Right renal cortex interstitium (tissue), 3 donors: ENCODE measurements at places on chromosomes 6 and 20. TPM values are rescaled to one million over a fixed set of nuclear protein-coding genes. Genes with fewer than 3 reads are reported as not detected.

DNA sequence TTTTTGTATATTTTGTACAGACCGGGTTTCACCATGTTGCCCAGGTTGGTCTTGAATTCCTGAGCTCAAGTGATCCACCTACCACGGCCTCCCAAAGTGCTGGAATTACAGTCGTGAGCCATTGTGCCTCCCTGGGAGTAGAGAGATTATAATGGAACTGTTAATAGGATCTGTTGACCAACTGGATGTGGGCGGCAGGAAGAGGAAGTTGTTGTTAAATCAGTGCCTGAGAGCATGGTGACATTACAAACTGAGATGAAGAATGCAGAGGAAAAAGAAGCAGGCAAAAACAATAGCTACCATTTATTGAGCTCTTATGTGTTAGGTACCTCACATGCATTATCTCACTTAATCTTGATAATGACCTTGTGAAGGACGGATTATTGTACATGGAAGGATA lies 9.2 kb upstream of the L3MBTL3 start:
- DNase-seq, result no peak

DNA sequence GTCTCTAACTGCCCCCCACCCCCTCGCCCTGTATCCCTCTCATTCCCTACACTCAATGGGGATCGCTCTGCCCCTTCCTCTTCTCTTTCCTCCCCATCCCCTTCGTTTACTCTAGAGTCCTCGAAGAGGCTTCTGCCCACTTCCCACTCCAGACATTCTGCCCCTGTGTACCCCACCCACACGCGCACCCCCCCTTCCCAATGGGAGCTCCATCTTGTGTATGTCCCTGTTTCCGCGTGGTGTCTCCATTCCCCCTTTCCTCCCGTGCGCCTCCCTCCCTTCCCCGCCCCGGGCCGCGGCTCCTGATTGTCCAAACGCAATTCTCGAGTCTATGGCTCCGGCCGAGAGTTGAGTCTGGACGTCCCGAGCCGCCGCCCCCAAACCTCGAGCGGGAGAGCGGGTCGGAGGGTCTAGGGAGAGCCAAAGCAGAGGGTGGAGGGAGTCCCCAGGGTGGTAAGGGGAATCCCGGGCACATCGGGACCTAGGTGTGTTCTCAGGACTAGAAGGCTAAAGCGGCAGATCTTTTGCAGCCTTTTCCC lies 679 bp upstream of the RING1 start:
- DNase-seq, result no peak

- DNase-seq, result peak; percentile 46
Measured at GRCh38 chr6:33851959-33852358, 48.2 kb upstream of the MLN start.

DNA sequence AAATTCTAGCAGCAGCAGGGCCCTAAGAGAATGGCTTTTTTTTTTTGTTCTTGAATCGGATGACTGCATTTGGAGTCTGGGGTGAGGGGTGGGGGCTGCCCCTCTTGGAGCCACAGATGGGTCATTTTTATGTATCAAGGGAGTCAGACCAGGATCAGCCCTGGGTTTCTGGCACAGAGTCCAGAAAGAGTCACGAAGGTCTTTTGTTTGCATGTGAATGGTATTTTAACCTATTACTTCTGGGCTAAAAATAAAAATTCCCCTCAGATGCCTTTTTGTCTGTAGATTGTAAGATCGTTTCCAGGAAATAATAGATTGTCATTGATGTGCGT lies 72.5 kb downstream of the PHACTR3 start:
- no peak for DNase-seq

- no peak for DNase-seq
Measured at GRCh38 chr6:133156689-133157088, 84.5 kb upstream of the EYA4 start.

DNA sequence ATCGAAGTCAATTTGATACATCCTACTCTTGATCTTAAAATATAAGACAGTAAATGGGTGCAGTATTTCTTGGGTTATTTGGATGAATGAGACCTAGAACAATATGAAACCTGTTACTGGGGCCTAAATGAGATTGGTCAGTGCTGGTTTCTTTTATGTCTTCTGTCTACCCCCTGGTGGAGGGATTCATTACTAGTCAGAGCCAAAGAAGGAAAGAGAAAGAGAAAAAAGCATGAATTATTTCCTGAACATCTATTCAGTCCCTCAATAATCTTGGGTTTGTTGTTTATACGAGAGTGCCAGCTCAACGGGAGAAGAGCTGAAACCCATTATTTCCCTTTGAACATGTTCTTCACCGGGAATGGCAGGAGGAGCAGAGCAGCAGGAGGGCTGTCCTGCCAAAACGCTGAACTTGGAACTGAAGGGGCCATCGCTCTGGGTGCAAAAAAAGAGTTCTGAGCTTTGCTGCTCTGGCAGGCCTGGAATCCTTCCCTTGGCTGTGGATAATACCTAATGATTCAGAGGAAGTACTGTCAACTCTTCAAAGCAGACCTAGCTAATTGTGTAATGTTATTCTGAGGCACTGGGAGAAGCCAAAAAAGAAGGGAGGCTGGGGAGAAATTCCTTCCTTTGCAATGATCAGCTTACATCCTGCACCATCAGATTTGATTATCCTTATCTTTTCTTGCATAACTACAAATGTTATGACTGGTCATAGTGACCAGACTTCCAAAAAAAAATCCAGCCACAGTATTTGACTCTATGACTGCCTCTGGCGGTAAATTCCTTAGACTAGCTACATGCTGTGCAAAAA lies 72.0 kb downstream of the BLOC1S5 start:
- DNase-seq, result no peak

The CALHM6 gene
- polyA plus RNA-seq, result 4.0 TPM

The ZSCAN23 gene
- 12.4 TPM for polyA plus RNA-seq
